Renal cortex interstitium (tissue), 15 donors: ENCODE measurements at places on chromosomes 13 and 19.

GRCh38 chr13:85503797-85504196 is 295.4 kb downstream of the SLITRK6 start:
- DNase-seq = no peak

GRCh38 chr13:33245505-33246158 is 39.9 kb downstream of the STARD13 start:
- DNase-seq = no peak

DNA sequence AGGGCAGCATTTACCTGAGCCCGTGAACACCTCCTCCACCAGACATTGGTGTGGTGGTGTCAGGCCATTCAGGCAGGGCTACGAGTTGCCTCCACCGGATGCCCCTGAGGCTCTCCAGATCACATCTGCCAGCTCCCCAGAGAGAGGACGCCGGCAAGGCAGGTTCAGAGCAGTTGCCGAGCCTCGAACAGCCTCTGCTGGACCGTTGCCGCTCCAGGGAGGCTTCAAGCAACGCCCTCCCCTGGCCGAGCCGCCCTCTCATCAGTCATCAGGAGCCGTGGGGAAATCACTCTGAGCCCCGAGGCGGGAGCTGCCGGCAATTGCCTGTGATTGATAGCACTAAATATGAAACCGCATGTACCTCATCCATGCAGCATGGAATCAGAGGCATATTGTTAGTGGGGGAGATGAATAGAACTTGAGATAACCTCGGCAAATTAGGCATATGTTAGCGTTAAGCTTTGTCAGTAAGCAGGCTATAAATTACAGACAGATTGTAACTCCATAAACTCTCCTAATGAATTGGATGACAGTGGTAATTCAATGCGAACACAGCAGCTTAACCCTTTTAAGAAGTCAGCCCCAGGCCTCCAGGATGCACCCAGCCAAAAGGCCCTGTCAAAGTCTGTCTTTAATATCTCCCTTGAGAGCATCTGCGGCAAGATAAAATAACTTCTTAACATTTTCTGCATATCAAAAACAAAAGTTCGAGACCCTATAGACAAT is 29.8 kb upstream of the SPACA7 start:
- DNase-seq = peak; percentile 32

DNA sequence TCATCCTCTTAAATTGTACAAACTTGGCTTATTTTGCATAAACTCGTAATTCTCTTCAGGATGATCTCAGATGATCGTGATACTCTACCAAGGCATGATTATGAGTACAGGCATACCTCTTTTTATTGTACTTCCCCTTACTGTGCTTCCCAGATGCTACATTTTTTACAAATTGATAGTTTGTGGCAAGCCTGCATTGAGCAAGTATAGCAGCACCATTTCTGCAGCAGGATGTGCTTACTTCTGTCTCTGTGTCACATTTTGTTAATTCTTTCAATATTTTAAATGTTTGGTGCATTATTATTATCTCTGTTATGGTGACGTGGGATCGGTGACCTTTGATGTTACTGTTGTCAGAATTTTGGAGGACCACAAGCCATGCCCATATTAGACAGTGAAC is 752.3 kb downstream of the PCDH9 start:
- no peak for DNase-seq

- DNase-seq = no peak
Observed at GRCh38 chr19:30361721-30362120, 10.5 kb upstream of the ZNF536 start.
